ENCODE measurements at places on chromosomes 13 and 19.

DNA sequence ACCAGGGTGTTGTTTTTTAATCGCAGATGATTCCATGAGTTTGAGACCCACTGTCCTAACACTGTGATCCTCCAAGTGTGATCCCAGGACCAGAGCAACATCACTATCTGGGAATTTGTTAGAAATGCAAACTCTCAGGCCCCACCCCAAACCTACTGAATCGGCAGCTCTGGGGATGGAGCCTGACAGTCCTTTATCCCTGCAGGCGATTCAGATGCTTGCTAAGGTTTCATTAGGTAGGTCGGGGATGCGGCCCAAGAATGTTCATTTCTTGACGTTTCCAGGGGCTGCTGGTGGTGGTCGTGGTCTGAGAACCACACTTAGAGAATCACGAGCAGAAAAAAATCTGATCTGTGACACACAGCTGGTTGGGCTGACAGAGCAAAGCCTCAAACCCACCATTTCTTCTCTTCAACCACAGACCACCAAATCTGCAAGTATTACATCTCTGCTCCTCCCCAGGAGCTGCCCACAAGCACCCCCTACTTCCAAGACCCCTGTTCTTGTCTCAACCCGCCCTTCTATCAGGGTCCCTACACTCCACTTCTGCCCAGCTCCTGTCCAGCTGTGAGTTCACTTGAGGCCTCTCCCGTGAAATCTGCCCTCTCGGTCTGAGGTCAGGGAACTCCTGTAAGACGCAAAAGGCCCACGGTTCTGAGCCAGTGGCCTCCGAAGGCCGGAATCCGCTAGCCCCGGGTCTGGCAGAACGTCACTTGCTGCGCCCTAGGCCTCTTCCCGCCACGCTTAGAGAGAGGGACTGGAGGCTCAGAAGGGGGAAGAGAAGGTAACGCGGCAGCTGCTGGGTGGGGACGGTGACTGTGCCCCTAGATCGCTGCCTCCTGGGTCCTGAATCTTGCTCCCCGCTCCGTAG is 1.1 kb upstream of the FARP1 start:
- DNase-seq, result no peak

- no peak for DNase-seq
These were observed 663 bp downstream of the SLITRK6 start for GRCh38 chr13:85798556-85798955.

- no peak for DNase-seq
These were observed 182.6 kb downstream of the COL4A1 start for GRCh38 chr13:110124201-110124940.

DNA sequence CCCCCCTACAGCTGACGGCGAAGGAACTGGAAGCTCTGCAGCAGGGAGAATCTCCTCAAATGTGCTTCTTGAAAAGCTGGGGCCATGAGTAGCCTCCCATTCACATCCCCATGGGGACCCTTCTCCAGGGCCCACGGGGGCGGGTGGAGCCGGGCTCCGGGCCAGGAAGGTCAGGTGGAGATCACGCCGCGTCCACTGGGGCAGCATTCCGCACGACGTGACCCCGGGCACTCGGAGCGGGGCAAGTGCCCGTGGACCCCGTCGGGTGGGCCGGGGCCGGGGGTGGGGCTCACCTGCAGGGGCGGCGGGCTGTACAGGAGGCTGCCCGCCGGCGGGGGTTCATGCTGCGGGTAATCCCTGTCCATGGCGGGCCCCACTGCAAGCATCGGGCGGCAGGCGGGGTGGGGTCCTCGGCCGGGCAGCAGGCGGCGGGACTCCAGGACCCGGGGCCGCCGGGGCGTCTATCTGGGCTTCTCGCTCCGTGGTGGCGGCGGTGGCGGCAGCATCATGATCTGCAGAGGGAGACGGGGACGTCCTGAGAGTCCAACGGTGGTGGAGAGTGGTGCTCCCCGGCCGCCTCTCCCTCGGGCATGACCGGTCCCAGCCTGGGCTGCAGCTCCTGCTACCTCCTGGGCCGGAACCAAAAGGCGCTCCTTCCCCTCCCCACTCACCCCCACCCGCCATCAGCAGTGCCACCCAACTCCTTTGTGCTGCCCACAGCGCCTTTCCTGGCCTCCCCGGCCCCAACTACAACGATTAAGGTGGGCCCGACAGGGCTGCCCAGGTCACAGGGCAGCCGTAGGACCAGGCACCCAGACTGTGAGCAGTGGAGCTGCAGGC is 20.0 kb downstream of the SBNO2 start:
- DNase-seq, result no peak

DNA sequence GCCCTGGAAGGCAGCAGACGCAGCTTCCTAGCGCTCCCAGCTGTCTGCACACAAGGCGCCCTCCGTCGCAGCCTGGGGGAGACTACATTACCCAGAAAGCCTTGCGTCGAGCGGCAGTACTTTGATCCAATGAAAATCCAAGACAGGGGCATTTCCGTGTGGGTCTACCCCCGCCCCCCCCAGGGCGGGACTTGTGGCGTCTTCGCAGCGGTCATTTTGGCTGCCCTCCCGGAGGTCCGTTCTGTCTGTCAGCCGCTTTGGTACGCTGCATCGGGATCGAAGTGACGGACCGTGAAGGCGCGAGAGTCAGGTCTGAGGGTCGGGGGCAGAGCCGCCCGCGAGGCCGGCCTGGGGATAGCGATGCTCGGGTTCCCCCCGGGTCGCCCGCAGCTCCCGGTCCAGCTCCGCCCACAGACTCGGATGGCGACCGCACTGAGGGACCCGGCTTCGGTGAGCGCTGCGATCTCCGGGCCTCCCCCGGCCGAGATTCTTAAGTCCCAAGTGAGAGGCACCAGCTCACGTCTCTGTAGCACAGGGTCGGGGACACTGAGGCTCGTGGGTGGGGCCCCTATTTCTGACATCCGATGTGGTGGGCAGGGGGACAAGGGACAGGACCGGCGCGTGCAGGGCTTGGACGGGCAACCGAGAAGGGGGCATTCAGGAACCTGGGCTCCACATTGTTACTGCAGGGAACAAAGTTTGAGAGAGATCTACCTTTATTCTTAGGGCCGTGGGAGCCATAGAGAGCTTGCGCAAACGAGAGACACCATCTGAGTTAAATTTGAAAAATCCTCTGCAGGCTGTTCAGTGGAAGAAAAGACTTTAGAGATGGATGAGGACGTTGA is at the start of gene ZNF211:
TSS of gene ZNF211 (plus strand) at position 182 of the 845 bp plus-strand sequence. CDS start at position 361, 179 bp downstream.
- peak; percentile 78 for DNase-seq

DNA sequence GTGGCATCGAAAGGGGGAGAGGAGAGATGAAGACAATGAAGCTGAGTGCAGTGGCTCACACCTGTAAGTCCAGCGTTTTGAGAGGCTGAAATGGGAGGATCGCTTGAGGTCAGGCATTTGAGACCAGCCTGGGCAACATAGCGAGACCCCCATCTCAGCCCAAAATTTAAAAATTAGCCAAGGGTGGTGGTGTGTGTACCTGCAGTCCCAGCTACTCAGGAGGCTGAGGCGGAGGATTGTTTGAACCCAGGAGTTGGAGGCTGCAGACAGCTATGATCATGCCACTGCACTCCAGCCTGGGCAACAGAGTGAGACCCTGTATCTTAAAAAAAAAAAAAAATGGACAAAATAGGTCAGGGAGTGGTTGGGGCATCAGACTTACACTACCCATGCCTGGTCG is 7.6 kb downstream of the RDH8 start:
- no peak for DNase-seq

DNA sequence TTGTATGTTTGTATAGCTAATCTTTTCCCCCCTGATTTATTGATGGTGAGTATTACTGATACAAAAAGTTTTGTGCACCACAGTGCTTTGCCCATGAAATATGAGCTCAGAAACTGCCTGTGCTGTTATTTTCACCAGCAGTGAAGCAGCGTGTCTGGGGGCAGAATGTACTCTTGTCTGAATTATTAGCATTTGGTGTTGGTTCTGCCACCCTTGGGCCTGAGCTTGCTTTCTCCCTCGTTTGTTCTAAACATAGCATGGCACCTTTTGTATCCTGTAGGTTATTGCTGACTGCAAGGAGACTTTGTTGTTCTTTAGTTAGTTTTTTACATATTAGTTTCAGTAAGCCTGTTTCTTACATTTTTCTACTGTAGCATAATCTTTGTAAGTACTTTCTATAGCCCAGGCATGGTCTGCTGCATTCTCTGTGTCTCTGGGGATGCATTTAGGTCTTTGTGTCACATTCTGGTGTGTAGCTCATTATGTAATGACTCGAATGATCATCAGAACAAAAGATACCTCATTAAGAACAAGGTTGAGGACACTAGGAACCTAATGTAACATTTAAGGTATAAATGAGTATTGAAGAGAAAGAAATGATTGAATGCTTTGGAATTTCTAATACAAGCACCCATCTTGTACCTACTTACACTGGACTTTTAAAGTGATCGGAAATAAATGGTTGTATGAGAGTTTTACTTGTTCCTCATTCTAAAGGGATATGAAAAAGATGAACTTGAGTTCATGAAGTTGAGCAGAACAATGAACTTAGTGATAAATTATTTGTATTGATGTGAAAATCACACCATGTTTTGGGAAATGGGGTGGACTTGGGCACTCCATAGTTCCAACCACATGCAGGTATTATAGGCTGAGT is 50.3 kb upstream of the GPI start:
- no peak for DNase-seq

All from stimulated activated CD4-positive, alpha-beta T cell treated with anti-CD3 and anti-CD28 coated beads, Interleukin-1b, Interleukin-23, amount 100 ng/mL, for 4 hours (primary cell).